DMS79 (cell line): ENCODE measurements at places on chromosomes 2 and 18.

DNA sequence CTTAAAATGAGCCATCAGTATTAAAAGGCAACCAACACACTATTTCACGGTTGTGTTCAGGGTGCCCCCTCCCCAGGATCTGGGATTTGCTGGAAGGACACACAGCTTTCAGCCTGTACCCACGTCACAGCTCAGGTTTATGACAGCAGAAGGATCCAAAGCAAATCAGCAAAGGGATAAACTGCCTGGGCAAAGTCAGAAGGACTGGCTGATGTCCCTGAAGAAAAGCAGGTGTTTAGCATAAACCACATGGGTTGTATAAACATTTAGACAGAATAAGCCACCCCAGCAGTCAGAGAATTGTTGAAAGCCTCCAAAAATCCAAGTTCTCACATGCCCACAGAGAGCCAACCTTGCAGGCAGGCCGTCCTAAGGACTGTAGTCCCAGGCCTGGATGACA is 63.9 kb downstream of the CD226 start:
- DNase-seq, result no peak

DNA sequence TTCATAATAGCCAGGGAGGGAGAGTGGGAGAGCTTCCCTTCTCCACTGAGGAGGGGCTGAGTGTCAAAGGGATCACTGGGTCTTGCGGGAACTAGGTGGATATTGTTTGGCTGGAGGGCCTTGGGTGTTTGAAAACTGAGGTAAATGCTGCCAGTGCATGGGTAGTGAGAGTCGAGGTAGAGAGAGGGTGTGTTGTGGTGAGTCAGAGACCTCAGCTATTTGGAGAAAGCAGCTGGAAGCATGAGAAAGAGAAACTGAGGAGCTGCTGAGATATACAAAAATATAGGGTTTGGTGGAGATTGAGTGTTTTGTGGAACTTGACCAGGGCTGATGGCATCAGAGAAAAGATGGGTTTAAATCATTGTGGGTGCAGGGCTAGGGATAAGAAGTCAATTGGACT is 127.0 kb upstream of the CCDC195 start:
- DNase-seq, result no peak

DNA sequence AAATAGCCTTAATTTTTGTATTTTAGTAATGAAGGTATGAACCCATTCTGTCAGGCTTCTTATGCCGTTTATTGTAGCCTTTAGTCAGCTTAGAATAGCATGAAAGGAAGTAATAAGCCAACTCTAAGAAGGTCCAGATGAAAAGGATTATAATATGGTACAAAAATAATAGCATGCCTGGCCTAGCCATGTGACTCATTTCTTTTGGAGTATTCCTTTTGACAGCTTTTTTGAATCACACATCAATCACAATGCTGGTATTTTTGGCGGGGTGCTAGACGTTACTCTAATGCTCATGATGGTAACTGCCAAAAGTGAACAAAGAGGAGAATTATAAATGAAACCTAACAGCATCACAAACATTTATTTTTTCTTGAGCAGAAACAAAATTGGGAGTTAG is 19.9 kb downstream of the FMNL2 start:
- no peak for DNase-seq

GRCh38 chr2:128809259-128809636 is 490.6 kb upstream of the HS6ST1 start:
- DNase-seq, result no peak

- DNase-seq, result peak; percentile 53
Measured at GRCh38 chr2:221514305-221515040, 57.6 kb downstream of the EPHA4 start.

- DNase-seq, result no peak
Measured at GRCh38 chr2:19569300-19569791, 210.9 kb upstream of the OSR1 start.

DNA sequence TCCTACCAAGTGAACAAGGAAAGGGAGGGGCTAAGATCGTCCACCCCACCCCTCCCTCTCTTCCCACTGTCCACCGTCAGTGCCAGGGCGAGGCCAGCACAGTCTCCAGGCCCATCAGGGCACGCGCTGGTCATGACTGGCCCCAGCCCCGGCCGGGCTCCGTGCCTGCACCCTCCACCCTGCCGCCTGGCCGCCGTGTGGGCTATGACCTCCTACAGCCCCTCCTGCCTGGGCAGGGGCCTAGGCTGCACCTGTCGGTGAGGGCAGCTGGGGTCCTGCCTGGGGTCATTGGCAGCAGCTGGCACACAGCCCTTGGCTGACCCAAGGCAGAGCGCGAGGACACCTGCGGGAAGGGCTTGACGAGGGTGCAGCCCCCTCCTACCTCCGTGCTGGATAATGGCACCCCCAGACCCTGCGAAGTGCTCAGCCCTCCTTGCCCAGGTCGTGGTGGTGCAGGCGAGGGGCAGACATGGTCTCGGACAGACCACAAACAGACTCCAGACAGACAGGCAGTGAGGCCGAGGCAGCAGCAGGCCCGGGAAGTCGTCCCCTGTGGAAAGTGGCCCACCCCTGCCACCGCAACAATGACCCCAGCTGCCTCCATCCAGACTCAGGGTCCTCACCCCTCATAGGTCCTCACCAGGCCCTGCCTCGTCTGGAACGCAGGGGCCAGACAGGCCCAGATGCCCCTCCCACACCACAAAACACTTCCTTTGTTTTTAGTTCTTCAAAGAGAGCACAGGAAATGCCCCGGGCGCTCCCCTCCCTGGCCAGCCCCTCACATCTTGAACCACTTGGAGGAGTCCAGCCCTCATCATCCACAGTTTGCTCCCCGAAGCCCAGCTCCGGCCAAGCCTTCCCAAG is 43.1 kb upstream of the GPC1 start:
- DNase-seq, result no peak

DNA sequence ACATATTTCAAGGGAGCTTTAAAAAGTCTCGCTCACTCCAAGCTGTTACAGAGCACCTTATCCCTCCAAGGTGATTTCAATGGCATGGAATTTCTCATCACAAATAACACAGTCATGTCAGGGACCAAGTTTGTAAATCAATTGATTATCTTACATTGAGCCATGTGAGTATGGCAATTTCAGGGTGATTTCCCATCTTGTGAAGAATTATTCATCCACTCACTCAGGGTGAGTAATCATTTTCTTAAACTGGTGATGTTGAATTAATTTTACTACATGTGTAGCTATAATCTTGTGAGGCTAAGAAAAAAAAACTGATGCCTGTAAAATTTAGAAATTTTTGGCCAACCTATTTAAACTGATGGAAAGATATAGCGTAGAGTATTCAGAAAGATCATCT is 3.3 kb upstream of the ABCA12 start:
- DNase-seq, result no peak

GRCh38 chr2:69241093-69241492 is 145.9 kb downstream of the GFPT1 start:
- DNase-seq, result no peak

- DNase-seq, result no peak
Measured at GRCh38 chr18:39886136-39886535, 2068.9 kb upstream of the PIK3C3 start.

GRCh38 chr2:3595404-3595803 is 492 bp downstream of the COLEC11 start:
- no peak for DNase-seq

DNA sequence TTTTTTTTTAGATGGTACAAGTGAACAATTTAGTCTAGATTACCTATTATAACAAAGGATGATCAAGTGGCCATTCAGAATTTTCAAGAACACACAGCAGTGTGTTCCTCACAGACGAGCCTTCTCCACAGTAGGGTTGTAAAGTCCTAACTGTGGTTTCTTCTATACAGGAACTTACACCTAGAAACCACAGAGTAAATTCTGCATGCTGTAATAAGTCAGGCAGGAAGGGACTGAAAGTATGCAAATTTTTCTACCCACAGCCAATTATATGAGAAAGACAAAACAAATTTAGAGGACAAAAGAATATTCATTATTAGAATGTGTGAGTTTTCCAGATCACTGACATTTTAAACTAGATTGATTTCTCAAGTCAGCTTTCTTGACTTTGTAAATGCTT is 99.5 kb downstream of the RBMS1 start:
- no peak for DNase-seq

GRCh38 chr2:143068509-143068908 is 60.7 kb upstream of the ARHGAP15 start:
- no peak for DNase-seq

DNA sequence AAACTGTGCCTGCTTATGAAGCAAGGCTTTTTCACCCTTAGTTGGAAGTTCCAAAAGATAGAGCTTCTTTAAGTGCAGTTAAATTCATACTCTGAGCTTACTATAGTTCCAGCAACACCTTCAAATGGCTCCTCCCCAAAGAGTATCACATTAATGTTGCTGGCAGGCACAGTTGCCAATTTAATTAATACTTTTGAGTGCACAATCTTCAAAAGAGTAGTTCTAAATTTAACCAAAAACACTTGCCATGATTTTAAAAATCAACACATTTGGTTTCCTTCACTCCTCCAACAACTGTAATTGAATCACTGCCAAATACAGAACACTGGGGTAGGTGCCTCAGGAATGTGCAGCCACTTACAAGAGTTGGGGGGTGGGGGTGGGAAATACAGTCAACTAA is 150.6 kb upstream of the UBE2E3 start:
- no peak for DNase-seq

DNA sequence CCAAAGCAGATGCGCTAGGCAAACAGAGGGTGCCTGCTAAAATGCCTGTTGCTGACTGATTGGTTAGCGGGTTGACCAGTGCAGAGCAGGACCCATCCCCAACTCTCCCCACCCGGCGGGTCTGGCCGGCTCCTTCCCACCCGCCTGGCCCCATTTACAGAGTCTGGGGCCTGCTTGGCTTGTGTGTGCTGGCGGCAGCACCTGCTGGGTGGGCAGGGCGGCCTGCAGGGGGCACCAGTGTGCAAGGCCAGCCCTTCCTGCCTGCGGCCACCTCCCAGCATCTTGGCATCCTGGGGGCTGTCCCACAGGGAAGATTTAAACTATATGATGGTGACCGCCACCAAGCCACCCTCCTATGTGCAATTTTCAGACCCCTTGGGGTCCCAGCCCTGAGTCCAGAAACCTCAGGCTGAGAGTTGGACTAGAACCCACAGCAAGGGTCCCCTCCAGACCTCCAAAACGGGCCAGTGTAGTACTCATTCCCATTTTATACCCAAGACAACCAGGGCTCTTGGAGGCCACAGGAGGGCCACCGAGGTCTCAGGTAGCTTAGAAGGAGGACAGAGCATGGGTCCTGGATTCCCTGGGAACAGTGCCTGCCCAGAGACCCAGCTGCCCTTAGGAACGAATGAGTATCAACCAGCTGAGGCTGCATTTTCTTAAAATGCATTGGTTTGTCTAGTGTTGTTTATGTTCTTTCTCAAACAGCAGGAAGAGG is 173.6 kb downstream of the SMAD7 start:
- DNase-seq, result no peak

DNA sequence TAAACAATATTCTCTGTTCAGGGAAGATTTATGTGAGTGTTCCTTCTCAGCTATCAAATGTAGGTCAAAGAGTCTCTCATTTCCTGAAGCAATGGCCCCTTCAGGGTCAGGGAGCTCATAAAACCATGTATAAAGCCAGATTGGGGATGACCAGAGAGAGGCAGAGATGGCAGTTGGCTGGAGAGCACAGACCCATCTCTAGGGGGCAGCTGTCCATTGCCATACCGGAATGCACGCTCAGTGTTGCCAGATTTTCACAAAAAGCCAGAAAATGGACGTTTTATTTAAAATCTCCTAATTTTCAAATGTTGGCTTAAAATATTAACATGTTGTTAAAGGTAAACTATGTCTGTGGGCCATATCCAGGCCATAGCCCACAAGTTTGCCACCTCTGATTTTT is 1920.7 kb upstream of the CELF4 start:
- no peak for DNase-seq

DNA sequence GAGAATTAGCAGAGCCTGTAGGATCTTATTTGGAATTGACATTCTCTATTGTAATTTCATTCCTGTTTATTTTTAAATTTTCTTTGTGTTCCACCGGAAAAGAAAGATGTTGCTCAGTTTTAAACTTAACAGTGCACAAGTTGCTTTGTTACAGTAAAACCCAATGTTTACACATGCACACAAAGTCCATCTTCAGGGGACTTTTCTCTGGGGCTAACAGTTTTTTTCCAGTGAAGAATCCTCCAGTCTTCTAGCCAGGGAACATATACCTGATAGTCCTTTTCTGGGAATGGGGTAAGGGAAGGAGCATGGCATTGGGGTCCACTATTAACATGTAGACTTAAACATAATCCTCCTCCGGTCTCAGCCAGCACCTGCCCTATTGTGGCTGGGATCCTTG is 25.2 kb upstream of the MRPL33 start:
- DNase-seq, result no peak

GRCh38 chr18:57027190-57027708 is 119.6 kb upstream of the BOD1L2 start:
- DNase-seq, result no peak

DNA sequence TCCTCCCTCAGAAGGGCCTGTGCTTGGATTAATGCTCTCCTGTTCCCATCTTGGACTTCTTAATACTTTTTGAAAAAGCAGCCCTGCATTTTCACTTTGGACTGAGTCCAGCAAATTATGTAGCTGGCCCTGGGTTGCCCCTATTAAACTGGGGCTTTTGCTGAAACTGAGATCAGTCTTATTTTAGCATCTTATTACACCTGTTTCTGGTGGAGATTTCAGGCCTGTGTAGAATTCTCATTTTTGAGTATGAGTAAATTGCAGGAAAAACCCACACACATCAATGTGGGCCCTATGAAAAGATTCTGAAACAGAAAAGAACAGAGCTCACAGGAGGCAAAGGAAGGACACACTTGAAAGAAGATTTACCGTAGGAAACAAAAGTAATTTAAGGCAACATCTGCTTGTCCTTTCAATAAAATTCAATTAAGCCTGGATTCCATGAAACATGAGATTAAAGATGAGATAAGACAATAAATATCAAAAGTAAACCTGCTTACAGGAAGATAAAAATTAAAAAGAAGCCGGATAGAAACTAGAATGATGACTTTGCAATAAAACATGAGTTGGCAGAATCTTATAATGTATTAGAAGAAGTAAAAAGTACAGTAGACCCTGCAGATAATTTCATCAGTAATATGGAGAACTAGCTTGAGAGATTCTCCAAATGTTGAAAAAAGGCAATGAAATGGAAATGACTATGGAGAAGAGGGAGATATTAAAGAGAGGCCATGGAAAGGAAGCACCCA is 90.7 kb upstream of the GCFC2 start:
- DNase-seq, result no peak

GRCh38 chr2:120670371-120670770 is 65.3 kb upstream of the GLI2 start:
- DNase-seq, result no peak

DNA sequence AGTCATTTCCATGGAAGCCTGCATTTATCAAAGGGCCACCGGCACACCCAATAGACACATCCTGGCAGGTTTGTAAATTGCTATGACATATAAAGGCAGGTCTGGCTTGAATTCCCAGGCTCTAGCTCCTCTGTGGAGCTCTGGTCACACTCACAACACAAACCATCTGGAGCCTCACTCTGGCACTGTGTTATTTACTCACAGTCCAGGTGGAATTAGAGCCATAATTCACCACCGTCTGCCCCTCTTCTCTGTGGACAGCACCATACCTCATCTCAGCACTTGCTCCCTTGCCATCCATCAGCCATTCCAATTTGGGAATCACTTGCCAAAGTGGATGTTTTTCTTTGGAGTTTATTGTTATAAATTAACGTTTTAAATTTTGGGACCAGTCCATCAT is 84.3 kb upstream of the OSR1 start:
- DNase-seq, result no peak

GRCh38 chr18:3579701-3580100 is 129.7 kb downstream of the TGIF1 start:
- no peak for DNase-seq
